ENCODE measurements at places on chromosomes 6 and 20.

DNA sequence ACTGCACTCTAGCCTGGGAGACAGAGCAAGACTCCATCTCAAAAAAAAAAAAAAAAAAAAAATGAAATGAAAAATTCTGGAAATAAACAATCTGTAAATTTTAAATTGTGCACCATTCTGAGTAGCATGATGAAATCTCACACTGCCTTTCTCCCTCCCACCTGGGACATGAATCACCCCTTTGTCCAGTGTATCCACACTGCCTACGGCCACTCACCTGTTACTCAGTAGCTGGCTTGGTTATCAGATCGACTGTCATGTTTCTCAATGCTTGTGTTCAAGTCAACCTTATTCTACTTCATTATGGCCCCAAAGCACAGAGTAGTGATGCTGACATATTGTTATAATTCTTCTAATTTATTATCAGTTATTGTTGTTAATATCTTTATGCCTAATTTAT is 58.7 kb upstream of the MTHFD1L start:
- no peak for DNase-seq

GRCh38 chr6:154167126-154167525 is 128.1 kb downstream of the OPRM1 start:
- no peak for DNase-seq

- DNase-seq = no peak
These were observed 531.3 kb upstream of the JAG1 start for GRCh38 chr20:11204926-11205768.

- DNase-seq = no peak
These were observed 39.0 kb downstream of the DSE start for GRCh38 chr6:116409756-116410155.

DNA sequence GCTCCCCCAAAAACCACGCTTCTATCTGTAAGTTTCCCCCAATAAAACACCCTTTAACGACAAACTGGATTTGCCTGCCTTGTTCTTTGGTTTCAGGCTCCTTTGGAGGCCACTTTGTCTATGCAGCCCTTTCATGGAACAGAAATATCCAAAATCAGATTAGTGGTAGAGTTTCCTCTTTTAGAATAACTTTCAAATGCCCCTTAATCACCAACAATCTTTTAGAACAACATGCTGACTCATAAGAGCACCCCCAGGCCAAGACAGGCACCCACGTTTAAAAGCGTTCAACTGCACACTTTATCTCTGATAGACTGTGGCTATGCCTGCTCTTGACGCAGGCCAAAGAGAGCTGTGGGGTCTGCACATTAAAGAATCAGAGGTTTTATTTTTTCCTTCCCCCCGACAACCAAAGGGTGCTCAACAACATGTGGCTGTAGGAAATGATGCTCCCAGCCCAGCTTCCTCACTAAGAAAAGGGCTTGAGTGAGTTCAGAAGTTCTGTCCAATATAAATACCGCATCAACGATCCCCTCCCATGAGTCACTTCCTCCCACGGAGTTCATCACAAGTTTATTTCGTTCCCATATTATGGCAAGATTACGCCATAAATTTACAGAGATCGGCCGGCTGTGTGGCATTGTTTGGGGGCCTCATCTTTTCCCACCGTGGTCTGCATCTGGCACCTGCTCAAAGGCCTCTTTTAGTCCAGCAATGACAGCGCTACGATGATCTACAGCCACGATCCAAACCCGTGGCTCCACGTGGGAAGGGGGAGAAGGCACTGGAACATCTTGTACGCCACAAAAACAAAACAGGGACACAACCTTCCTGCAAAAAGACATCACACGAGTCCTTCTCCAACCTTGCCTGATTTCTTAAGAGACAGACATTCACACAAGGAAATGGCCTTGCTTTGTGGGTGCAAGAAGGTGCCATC is 88.8 kb upstream of the NFATC2 start:
- DNase-seq = no peak

DNA sequence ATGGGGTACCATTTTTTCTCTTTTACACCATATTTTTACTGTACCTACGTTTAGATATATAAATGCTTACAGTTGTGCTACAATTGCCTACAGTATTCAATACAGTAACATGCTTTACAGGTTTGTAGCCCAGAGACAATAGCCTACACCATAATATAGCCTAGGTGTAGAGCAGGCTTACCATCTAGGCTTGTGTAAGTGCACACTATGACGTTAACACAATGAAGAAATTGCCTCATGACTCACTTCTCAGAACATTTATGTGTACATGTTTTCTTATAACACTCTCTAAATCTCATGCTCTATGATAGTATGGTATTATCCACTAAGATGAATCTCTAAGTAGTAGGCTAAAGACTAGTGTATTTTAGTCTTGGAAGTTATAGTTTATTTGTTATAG is 13.5 kb downstream of the GPR63 start:
- no peak for DNase-seq

DNA sequence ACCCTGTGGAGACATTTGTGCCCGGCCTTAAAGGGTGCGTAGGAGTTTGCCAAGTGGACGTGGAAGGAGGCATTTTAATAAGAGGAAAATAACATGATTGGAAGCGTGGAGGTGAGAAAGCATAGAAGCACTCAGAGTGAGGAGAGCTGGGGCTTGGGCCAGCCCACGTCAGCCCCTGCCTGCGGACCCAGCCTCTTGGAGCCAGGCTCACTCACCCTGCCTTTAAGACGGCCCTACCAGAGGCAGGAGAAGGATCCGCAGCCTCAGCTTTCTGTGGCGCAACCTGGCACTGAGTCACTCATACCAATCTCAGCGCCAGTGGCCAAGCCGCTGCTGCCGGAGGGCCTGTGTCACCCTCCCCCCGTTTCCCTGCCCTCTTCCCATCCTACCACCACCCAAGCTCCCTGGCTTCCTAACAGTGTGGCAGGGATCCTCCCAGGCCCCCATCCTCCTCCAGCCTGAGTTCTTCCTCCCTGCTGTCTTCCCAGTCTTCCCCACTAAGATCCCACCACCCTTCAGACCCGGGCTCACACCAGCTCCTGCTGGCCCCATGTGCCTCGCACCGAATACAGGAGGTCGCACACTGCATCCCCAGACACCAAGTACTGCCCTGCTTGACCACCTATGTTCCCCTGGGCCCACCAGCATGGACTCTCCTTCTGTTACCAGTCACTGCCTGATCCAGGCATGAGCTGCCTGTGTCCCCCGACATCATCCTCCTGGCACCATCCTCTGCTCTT is 285.2 kb downstream of the UST start:
- DNase-seq = no peak

DNA sequence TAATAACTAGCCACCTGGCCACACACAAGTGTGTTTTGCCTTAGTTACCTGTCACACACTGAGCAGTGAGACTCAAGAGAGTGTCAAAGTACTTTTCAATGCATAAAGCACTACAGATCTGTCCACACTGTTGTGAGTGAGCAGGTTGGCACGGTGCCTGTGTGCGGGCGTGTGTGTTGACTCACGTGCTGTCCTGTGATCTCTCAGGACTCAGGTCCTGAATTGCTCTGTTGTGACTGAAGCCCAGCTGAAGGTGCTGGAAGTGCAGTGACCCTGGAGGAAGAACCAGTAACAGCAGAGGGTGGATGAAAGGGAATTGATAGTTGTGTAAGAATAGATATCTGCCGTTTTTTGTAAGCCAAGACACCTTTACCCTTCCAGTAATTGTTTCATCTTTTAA is 18.3 kb downstream of the SLC16A10 start:
- no peak for DNase-seq

DNA sequence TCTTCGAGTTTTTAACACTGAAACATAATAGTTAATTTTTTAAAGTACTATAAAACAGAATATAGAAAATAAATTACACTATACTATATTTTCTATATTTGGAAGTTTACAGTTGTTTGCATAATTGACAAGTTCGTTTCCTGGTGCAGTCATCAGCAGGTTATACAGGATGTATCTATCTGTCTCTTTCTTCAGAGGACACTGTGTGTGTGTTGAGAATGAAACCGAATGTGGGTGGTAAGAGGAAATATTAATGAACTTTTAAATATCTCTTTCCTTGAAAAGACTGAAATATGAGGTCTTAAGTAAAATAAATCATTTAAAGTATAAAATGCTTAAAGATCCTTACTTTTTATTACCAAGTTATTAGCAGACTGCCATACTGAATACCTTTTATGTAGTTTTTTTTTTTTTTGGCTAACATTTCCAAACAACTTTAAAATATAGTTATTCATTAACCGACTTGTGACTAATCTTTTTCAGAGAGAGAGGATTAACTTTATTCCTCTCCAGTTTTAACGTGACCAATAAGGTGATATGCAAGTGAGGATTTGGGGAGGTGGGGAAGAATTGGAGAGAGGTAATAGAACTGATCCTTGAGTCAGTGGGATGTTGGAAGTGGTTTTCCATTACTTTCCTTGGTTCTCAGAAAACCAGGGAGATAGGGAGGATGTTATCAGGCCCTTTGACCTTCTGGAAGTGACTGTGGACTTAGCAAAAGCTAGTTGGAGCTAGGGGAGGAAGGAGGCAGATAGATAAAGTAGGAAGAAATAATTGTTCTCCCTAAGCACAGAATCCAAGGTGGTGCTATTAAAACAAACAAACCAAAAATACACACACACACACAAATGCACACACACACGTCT is 380.0 kb upstream of the FLRT3 start:
- DNase-seq = no peak

GRCh38 chr6:1390133-1390945 is 963 bp downstream of the FOXF2 start:
- DNase-seq = no peak

- no peak for DNase-seq
These were observed 52.1 kb downstream of the TRAF3IP2 start for GRCh38 chr6:111553580-111553979.

DNA sequence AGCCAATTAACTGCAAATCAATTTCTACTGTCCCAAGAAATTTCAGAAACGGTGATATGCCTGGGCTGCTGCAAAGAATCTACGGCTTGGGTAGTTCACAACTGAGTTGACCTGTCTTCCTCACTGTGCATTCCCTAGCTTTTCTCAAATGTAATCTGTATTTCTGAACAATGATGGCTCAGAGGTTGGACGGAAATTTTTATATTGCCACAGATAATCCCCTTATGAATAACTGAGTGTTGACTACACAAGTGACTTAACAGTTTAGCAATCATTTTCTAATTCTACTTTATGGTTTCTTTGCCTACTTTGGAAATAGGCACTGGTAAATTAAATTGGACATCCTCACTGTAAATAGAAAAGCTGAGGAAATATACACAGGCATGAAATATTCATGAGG is 94.5 kb downstream of the ARHGAP18 start:
- DNase-seq = no peak

DNA sequence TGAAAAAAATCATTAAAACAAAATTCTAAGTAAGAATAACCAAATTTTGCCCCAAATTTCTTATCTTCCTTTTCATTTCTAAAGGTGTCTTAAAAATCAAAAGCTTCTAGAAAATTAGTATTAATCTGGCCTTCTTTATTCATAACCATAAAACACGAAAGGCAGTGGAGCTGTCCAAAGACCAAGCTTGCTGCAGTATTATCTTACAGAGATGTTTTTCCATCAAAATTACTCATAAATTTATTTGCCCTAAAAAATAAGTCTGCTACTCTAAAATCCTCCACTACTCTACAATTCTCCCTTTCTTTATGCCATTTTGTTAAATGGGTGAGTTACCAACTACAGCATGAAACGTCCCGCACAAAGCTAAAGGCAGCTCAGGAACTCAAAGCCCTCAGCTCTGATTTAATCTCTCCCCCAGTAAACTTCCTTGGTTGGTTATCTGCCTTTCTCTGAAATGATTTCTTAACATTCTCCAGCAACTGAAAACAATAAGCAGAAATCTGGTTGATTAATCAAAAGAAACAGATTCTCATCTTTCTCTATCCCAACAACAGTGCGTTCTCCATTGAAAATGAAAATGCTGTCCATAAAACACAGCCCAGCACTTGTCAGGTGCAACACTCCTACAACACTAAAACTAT is 2.1 kb downstream of the USP49 start:
- DNase-seq = no peak

DNA sequence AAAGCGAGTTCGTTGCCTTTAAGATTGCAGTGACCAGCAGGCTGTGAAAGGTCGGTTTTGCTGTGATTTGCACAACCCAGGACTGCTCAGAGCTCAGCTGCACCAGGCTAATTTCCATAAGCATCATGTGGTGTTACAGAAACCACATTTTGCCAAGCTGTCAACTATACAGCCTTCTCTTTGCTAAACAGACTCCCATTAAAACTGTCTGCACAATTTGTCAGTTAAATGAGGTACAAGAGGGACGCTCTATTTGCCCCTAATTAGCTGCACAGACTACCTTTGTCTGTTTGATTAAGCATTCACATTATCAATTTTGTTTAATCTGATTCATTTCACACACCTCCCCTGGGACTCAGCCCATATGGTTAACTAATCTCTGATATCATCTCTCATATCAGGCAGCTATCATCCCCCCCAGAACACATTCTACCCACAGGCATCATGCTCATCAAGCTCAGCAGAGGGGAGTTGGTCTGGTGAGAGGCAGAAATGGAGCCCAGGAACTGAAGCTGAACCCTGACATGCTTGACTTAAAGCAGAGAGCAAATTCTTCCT is 62.1 kb downstream of the OLIG3 start:
- no peak for DNase-seq

- DNase-seq = no peak
These were observed 125.9 kb downstream of the COL9A1 start for GRCh38 chr6:70176842-70177550.

GRCh38 chr6:117072134-117072533 is 193.2 kb upstream of the VGLL2 start:
- no peak for DNase-seq

GRCh38 chr6:79737172-79737571 is 106.0 kb downstream of the SH3BGRL2 start:
- no peak for DNase-seq

- no peak for DNase-seq
These were observed 324.3 kb upstream of the MOCS1 start for GRCh38 chr6:40258531-40258930.

DNA sequence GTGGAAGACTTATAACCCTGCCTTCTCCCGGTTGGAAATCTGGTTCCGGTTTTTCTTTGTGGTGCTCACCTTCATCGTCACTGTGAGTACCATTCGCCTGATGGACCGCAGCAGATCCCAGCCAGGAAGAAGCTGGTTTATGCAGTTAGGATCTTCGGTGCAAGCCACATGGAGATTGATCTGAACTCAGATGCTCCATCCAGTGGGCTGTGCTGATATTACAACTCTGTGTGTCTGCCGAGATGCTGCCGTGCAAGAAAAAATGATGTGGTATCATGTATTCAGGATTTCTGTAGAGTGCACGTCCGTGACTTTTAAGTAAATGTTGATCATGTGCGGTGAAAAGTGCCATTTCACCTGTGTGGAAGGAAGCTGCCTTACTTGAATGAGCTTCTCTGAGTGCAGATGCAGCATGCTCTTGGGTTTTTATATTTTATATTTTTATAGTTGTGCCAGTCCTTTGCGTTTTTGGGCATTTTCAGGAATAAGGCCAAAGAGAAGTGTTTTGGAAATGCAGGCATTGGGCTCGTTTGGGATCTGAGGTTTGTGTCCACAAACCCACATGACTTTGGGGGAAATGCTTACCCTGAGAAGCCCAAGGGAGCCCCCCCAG is 39.2 kb downstream of the DYNLT1 start:
- no peak for DNase-seq

DNA sequence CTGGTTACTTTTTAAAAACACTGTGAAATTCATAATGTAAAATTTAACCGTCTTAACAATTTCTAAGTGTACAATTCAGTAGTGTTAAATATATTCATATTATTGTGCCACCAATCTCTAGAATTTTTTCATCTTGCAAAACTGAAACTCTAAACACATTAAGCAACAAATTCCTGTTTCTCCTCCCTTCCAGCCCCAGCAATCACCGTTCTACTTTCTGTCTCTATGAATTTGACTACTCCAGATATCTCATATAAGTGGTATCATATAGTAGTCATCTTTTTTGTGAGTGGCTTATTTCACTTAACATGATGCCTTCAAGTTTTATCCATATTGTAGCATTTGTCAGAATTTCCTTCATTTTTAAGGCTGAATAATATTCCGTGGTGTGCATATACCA is 44.7 kb downstream of the RSPH3 start:
- no peak for DNase-seq
